ENCODE measurements at places on chromosomes 4 and X.

GRCh38 chr4:156475322-156475721 is 496.3 kb downstream of the PDGFC start:
- DNase-seq = no peak

- DNase-seq = no peak
These were observed 86.2 kb upstream of the RPS6KA3 start for GRCh38 chrX:20352935-20353336.

DNA sequence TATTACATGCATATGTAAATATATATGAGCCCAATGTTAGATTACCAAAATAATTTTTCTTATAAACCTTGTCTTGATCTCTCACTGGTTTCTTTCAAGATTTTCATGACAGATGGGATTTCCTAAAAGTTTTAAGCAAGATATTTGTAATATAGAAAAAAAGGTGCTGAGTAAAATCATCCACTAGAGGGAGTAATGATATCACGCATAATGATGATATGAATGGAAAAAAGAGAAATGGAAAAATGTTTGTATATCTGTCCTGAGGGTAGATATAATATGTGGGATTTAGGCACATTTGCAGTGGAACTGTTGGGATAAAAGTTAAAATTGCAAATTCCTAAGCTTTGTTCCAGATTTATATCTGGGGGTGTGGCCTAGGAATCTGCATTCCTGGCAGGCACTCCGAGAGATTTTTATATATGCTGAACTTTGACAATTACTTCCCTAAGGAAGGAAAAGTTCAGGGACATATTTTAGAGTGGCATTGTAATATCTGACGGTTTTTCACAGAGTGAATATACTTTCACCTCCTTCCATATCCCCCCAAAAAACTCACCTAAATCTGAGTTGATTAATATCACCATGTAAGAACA is 60.5 kb downstream of the TMA16 start:
- DNase-seq = no peak

- DNase-seq = no peak
These were observed at the start of gene MAPK10 for GRCh38 chr4:86359944-86360478. MAPK10 (minus strand) TSS chr4:86360053.

Data from activated naive CD8-positive, alpha-beta T cell treated with anti-CD3 and anti-CD28 coated beads, Interleukin-2, amount 50 U/mL, for 16 hours (primary cell).